Activated CD8-positive, alpha-beta T cell treated with anti-CD3 and anti-CD28 coated beads for 36 hours (primary cell): ENCODE measurements at places on chromosomes 2 and 18. TPM values are rescaled to one million over a fixed set of nuclear protein-coding genes. Genes with fewer than 3 reads are reported as not detected.

SDC1 gene
- total RNA-seq: 0.14 TPM

DNA sequence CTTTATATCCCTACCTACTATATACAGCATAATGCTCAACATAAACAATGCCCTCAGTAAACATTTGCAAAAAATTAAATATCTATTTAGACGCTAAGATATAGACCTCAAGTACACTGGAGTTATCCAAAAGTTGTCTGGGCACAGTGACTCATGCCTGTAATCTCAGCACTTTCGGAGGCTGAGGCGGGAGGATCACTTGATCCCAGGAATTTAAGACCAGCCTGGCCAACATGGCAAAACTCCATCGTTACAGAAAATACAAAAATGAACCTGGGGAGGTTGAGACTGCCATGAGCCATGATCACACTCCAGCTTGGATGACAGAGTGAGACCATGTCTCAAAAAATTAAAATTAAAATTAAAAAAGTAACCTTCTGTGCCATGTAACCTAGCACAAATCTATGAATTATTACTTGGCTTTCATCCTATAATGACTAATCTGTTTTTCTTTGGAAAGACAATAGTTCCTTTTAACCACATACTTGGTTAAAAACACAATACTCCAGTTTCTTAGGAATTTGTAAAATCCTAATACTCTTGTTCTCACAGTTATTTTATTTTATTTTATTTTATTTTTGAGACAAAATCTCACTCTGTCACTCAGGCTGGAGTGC, 6.7 kb upstream of the TNFAIP6 start:
- H3K4me3 ChIP-seq: no peak overlapping the region
- no peaks in the 10 kb centered on the region for H3K4me1 ChIP-seq
- H3K27me3 ChIP-seq: peaks cover 2% of the 10 kb centered on the region
- DNase-seq: no peak
- no peaks in the 10 kb centered on the region for H3K36me3 ChIP-seq
- H3K27ac ChIP-seq: no peak overlapping the region

DNA sequence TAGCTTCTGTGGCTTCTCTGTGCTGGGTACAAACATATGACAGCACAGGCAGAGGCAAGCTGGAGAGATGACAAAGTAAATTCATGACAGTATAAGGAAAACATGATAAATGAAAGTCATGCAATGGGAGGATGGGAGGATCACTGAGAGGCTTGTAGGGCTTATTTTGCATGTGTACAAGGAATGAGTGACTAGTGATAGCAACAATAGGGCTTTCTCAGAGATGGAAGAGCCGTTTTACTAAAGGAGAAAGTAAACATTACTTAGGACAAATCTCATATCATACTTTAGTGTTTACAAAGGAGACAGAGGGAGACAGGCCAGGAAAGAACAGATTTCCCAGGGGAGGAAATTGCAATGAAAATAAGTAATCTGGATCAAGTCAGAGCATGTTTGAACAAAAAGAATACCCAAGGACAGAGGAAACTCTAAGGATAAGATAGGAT, 82.5 kb upstream of the RBMS1 start:
- no peak overlapping the region for H3K4me3 ChIP-seq
- H3K36me3 ChIP-seq: no peaks in the 10 kb centered on the region
- H3K27me3 ChIP-seq: no peaks in the 10 kb centered on the region
- H3K27ac ChIP-seq: no peak overlapping the region
- H3K4me1 ChIP-seq: no peaks in the 10 kb centered on the region
- no peak for DNase-seq

DNA sequence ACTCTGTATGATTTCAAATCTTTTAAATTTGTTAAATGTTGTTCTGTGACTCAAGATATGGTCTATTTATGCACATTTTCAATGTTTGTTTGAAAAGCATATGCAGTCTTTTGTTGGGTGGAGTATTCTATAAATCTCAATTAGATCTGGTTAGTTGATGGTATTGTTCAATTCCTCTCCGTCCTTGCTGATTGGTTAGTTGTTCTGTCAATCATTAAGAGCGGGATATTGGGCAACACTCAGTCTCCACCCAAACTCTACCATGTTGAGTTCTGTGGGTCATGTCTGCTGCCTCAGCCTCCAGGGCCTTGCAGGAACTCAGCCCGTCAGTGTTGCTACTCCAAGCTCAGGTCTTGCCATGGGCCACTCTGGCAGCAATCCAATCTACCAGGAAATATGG, 118.9 kb downstream of the VWA3B start:
- no peak for DNase-seq
- no peak overlapping the region for H3K4me3 ChIP-seq
- no peaks in the 10 kb centered on the region for H3K36me3 ChIP-seq
- no peak overlapping the region for H3K27ac ChIP-seq
